ENCODE measurements at places on chromosomes 3 and 15.
A peak's percentile ranks its signal among the peaks of the same experiment; 100 is the strongest.

DNA sequence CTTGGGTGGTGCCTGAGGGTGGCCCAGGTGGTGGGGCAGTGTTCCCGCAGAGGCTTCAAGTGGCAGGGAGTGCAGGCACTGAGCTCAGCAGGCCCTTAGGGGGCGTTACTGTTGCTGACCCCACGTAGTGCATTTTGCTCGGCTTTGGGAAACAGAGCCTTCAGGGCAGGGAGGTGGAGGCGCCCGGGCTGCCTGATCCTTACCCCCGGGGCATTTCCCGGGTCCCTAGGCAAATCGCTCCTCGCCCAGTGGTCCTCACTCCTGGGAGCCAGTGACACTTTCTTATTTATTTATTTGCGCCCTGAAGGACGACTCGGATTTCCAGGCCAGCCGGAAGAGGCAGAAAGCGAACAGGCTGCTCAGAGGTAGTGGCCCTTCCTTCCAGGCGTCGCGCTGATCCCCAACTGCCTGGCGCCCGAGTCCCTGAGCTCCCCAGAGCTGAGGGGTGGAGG, 10.1 kb upstream of the FOXB1 start:
- DNase-seq: no peak

GRCh38 chr3:184361532-184361931, at the start of the genes CLCN2 and POLR2H:
TSS of gene CLCN2 (minus strand) at chr3:184361605. CDS start at chr3:184361479, 126 bp downstream.
TSS of gene POLR2H (plus strand) at chr3:184361710. CDS start at chr3:184363493, 1,783 bp downstream.
- no peak for DNase-seq

DNA sequence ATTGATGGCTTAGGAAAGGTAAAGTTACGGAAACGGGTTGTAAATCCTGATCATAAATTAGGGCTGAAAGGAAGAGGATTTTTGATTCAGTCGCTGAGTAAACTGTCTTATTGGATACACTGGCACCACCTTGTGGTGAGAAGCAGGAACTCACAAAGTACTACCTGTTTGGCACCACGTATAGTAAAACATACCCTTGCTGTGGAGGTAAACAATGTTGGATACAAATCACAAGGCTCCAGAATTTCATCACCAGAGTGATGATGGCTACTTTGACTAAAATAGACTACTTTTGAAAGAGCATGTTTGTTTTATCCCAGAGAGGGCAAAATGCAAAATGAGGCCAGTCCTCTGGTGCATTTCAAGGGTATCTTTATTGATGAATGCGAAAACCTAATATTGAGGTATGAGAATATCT, 216.9 kb downstream of the IGSF11 start:
- DNase-seq: peak; percentile 15

GRCh38 chr3:177331203-177331835, 134.0 kb upstream of the TBL1XR1 start:
- DNase-seq: no peak

DNA sequence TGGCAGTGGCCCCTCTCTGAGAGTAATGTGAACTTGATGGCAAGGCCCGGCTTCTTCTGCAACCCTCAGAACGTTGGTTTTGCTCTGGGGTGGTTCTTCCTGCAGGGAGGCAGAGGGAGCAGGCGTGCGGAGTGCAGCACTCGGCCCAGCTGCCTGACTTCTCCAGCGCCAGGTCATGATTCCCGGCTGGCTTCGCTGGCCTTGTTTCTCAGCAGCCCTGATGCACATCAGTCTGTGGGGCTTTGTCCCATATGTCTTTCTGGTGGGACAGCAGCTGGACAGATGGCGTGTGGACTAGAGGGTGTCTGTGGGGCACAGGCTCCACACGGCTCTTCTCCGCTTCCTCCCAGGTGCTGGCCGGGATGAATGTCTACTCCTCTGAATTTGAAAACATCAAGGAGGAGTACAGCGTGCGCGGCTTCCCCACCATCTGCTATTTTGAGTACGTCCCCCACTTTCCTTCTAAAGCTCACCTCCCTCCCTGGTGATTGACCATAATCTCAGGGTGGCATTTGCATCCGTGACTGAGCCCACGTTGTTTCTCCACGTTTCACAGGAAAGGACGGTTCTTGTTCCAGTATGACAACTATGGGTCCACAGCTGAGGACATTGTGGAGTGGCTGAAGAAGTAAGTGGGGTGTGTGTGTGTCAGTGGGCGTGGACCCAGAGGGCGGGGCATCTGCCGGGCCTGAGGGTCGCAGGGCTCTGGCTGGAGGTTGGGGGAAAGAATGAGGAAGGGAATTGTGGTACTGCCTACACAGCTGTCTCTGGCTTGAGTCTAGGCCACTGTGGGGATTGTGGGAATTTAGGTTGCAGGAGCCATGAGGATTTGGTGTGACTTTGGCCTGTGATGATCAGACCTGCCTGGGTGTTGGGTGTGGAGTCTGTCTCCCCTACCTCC, 57.1 kb downstream of the PDIA5 start:
- no peak for DNase-seq

GRCh38 chr3:50170689-50171088, 15.6 kb downstream of the SEMA3F start:
- no peak for DNase-seq

DNA sequence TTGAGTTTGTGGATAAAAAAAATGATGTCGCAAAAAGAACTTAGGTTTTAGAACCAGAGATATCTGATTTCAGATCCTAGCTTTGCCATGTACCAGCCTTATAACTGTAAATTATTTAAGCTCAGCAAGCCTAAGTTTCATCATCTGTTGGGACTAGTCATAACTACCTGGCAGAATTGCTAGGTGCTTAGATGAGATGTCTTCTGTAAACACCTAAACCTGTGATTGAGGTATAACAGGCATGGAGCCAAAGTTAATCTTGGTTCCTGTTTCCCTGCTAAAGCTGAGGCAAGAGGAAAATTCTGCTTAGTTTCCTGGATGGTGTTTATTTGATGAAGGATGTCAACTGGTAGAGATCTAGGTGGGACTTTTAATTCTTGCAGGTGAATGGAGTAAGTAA, 331.3 kb upstream of the RBMS3 start:
- no peak for DNase-seq

GRCh38 chr15:71400294-71400693, 285.0 kb downstream of the THSD4 start:
- DNase-seq: no peak

GRCh38 chr3:66706890-66707289, 206.1 kb upstream of the LRIG1 start:
- DNase-seq: no peak

DNA sequence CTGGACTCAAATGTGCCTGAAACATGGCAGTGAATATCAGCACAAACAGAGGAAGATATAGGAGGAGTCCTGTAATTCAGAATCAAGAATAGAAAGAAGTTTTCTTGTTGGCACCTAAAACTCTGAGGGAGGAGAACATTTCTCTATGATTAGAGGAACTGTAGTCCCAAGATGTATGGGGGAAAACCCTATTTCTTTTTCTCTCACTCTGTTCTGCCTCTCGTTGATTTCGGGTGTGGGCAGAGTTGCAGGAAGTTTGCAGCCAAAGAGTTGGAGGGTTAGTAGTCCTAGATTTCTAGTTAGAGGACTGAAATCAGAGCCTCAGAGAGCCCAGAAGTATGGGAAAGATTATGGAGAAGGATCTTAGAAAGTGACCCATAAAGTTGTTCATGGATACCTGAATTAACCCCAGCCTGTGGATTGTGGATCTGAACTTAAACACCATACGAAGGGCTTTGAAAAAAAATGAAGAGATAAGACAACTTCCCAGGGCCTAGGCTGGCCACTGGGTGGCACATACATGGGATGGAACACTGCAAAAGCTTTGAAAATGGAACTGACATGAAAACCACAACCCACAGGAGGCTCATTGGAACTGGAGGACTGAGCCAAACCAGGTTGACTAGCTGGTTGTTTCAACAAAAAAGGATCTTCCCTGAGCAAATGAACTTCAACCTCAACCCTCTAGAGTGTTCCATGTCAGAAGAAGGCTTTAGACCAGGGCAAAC, 34.6 kb downstream of the FMN1 start:
- DNase-seq: no peak

DNA sequence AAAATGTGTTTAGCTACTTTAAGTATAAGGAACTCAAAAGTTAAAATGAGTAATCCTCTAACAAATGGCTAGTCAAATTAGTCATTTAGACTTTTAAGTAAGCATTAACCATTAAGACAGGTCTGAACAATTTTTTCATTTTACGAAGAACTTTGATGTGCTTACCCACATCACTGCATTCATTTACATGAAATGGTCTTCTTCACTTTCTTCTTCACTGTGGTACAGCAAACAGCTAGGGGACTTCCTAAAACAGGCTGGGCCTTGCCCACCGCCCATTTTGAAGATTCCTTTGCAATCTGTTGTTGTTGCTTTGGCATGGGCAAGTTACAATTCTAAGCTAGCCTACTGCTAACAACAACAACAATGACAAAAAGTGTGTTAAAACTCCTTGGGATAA, 67.4 kb downstream of the CBLB start:
- DNase-seq: no peak

DNA sequence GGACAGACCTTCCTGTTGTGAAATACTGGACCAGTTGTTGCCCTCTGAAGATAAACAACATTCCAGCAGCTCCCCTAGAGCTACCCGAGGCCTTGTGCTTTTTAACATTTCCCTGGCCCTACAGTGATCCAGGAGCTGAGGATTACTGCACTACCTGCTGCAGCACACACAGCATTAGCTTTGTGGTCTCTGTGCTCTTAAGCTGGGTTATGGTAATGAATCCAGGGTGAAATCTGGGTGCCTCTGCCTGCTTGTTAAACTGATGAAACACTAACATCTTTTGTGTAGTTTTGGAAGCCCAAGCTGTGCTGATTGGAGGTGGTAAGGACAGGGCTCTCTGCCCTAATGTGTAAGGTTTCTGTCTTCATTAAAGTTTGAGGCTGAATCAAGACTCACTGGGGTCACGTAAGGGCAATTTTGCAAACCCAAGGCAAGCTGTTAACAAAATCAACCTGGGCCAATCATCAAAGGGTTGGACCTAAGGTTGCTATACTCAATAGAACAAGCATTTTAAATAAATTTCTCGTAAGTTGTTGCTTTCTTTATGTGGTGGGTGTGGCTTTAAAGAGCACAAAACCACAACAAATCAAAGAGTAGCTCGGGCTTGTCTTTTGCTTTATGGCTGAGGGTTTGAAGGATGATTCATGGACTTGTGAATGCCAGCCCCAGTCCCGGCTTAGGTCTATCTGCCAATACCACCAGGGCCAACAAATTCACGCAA, 183.9 kb downstream of the TPRG1 start:
- DNase-seq: no peak

- DNase-seq: no peak
Measured at GRCh38 chr3:192887047-192887446, 30.6 kb downstream of the MB21D2 start.

- no peak for DNase-seq
Measured at GRCh38 chr3:30233913-30234646, 372.3 kb upstream of the TGFBR2 start.

DNA sequence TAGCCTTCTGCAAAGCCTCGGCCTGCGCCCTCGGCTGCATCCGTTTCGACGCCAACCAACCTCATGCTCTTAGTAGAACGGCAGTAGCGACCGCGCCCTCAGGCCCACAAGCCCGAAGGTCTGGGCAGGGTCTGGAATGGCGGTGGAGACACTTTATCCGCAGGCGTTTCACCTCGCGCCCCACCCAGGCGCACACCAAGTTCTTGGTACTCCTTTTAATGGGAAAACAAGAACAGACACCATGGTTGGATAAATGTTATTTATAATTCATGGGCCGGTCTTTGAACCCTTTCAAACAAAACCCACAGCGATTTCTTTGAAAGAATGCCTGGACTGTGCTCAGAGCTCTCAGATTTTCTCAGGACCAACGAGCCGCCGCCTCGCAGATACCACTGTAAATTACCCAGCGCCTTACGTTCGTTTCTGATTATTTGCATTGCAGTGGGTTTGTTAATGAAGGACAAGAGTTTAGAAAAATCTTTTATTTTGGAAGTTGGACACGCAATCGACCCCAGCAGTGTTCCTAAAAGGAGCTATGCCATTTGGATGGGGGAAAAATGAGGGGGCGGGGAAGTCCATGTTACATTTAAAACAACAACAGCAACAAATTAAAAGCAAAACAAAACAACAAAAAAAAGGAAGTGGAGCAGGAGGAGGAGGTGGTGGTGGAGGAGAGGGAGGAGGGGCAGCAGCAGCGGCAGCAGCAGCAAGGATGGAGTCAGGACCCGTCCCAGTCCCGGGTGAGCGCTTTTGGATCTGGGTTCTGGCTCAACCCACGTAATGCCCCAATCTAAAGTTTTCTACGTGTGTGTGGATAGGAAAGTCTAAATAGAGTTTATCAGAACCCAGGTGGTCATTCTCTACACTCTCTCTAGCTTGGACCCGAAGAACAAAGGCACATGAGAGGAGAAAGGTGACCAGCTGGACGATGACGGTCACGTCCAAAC, 993 bp upstream of the ISL2 start:
- no peak for DNase-seq

GRCh38 chr15:31977812-31978661, 52.3 kb upstream of the CHRNA7 start:
- DNase-seq: no peak

DNA sequence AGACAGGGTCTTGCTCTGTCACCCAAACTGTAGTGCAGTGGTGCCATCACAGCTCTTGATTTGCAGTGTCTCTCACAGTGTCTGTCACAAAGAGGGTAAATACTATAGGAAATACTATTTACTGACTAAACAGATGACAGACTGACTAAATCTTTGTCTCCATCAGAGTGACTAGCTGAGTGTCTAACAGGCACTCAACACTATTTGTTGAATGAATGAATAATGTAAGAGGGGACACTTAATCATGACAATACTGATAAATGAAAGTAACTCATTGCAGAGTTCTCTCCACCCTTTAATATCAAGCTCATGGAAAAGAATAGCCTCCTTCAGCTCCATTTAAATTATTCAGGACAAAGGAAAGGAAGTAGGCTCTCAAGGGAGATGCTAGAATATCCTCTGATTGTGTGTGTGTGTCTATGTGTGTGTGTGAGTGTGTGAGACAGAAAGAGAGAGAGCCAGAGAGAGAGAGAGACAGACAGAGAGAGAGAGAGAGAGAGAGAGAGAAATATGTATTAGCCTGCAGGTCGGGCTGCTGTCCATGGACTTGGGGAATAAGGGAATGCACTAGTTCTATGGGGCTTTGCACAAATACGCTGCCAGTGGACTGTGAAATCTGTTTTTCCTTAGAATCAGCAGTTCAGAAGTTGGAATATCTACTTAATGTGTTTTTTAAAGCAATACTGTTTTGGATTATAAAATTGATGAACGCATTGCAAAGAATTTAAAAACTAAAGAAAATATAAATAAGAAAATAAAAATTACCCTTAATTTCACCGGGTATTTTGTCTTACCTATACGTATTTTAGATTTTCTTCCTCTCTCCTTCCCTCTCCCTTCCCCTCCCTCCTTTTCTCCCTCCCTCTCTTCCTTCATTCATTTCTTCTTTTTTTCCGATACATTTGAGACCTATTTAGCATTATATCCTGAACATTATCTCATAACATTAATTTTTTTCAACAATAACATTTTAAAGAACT, 132.9 kb upstream of the LRIG1 start:
- peak; percentile 23 for DNase-seq

DNA sequence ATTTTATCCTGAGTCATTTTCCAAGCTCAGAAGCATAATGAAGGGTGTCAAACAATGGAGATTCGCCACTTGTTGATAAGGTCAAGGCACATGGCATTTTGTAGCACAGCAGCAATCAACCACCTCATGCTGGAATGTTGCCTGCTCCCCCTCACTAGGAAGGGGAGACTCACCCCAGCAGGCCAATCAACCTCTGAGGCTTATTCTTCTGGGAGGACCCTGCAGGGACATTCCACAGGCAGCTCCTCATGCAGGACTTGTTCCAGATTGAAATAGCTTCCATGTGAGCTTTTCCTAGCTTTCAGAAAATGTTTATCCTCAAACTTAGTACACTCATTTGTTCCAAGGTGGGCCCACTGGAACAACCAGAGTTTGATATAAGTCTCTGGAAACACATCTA, 77.6 kb downstream of the SSR3 start:
- DNase-seq: no peak

GRCh38 chr3:129336093-129336706, 57.5 kb downstream of the HMCES start:
- DNase-seq: no peak
